ENCODE measurements at places on chromosomes 3 and 15.
A peak's percentile ranks its signal among the peaks of the same experiment; 100 is the strongest.

- peak; percentile 24 for DNase-seq
Observed at GRCh38 chr3:63976161-63976871, 47.0 kb downstream of the PSMD6 start.

- no peak for DNase-seq
Observed at GRCh38 chr3:53547327-53547726, 52.9 kb downstream of the CACNA1D start.

DNA sequence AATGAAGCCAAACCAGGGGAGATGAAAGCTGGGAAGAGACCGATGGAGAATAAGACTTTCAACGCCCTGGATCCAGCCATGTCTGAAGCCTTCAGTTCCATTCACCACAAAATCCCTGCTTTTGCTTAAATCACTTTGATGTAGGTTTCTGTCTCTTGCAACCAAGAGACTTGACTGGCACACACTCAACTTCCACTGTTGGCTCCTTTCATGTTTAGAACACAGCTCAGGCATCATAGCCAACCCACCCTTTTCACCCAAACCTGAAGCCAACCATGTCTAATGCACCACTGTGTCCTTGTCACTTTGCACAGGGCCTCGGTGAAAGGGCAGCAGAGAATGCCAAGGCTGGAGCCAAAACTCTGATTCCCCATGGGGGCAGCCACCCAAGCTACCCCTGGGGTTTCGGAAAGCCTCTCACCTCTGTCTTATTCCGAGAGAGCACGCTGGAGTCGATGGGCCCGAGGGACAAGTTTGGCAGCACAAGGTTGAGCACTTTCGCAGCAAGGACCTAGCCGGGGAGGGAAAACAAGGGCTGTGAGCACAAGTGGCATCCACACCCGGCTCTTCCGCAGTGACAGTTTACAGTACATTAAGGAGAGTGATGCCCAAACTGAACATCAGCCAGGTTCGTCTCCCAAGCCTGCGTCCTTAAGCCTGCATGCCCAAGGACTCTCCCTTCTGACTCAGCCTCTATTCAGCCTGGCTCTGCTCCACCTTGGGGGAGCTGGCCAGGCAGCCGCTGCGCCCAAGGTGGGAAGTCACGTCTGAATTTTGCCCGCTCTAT lies 37.6 kb downstream of the ABTB1 start:
- DNase-seq: no peak

- DNase-seq: no peak
Observed at GRCh38 chr15:44319385-44319784, 30.9 kb downstream of the GOLM2 start.

DNA sequence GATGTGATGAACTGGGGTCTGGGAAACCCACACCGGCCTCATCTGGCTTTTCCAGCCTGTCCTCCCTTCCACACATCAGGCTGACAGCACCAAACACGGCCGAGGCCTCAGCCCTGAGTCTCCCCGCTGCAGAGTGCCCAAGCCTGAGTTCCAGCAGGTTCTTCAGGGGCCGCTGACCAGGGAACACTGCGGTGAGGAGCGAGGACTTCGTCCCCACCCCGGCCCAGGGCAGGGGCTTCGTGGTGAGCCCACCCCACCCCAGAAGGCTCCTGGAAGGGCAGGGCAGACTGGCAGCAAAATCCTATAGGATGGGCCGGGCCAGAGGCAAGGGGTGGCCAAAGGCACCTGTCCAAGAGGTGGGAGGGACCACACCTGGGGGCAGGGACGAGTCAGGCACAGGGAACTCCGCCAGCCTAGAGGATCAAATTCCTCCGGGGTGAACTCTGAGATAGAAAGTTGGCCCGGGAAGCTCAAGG lies at the start of gene SLC51A:
Gene SLC51A, plus strand, starts transcription at position 446 of the 476 bp plus-strand sequence. CDS start 179 bp downstream, outside the sequence.
- no peak for DNase-seq

GRCh38 chr3:120368172-120368571 lies 19.0 kb upstream of the LRRC58 start:
- DNase-seq: no peak

GRCh38 chr15:37009288-37009687 lies 91.1 kb downstream of the MEIS2 start:
- DNase-seq: no peak

GRCh38 chr15:70186152-70186551 lies 88.4 kb upstream of the TLE3 start:
- DNase-seq: no peak

GRCh38 chr3:149625795-149626194 lies 32.0 kb downstream of the WWTR1 start:
- DNase-seq: no peak

GRCh38 chr3:193795062-193795690 lies 202.2 kb downstream of the OPA1 start:
- no peak for DNase-seq

DNA sequence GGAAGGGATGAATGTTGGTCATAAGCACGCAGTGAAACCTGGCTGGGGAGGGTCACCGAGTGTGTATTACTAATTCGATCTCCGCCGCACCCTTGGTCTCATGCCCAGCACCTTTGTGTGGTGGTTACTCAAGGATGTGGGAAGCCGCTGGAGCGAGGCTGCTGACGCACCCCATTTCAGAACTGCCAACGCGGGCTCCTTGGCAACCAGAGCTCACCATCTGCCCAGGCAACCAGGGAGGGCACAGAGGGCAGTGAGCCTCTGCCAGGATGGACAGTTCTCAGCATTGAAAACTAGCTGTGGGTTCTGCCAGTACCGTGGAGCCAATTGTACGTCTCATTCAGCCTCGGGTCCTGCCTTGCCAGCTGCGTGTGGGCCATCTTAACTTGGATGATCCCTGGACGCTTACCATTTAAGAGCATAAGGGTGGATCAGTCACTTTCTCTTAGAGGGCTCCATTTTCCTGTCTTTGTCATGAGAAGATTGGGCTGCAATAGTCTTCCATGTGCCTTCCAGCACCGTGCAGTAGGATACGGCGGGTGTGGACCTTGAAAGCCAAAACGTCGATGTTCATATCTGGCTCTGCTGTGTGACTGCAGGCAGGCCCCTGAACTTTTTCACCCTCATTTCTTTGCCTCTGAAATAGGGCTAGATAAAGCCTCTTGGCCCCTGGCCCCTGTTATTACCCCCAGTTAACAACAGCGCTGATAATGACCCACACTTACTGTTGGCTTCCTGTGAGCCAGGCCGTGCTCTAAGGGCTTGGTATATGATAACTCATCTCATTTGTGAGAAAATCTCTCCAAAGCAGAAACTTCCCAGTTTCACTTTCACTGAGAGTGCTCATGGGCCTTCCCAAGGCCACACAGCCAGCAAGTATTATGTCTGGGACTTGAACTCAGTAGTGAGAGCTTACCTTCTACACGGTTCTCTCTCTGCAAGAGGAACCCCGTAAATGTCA lies 238.8 kb downstream of the OPA1 start:
- DNase-seq: peak; percentile 65

All from kidney glomerular epithelial cell (primary cell).